Esophagus muscularis mucosa (tissue), 4 donors: ENCODE measurements at places on chromosomes 13 and 19. TPM values are rescaled to one million over a fixed set of nuclear protein-coding genes. Genes with fewer than 3 reads are reported as not detected.

Gene ZNF414
- 12.6 TPM for total RNA-seq

Gene ZNF154
- 8.7 TPM for total RNA-seq

Gene ZNF222
- total RNA-seq, result 1.2 TPM

Gene LAIR2
- not detected for total RNA-seq

Gene COL4A1
- 427 TPM for total RNA-seq

Gene COG3
- total RNA-seq, result 21.9 TPM

Gene TRIP10
- 105 TPM for total RNA-seq

Gene ATXN8OS
- total RNA-seq, result not detected

Gene CYP2S1
- 1.7 TPM for total RNA-seq

Gene FFAR1
- total RNA-seq, result not detected

Gene FUT6
- total RNA-seq, result not detected

- no peak for DNase-seq
Measured at GRCh38 chr19:4365791-4366665, 22.7 kb downstream of the MPND start.

- DNase-seq, result no peak
Measured at GRCh38 chr19:48458016-48458415, 2.6 kb downstream of the KCNJ14 start.

DNA sequence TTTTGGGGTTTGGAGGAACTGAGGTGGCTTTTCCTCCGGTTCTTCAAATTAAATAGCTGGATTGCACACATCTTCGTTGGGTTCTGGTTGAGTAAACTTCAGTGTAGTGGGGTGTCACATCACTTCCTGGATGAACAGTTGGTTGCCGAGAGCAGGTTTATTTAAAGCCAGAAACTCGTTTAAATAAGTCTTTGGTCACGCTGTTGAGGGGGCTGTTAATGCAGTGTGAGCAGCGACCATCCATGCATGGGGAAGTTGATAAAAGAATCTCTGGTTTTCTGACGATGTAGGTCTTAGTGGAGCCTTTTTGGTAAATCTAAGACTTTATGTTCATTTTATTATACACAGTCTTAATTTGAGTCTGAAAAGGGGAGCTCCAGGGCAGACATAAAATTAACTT is 351.2 kb upstream of the ARGLU1 start:
- no peak for DNase-seq

GRCh38 chr13:76285463-76285862 is 600.7 kb downstream of the KCTD12 start:
- no peak for DNase-seq

DNA sequence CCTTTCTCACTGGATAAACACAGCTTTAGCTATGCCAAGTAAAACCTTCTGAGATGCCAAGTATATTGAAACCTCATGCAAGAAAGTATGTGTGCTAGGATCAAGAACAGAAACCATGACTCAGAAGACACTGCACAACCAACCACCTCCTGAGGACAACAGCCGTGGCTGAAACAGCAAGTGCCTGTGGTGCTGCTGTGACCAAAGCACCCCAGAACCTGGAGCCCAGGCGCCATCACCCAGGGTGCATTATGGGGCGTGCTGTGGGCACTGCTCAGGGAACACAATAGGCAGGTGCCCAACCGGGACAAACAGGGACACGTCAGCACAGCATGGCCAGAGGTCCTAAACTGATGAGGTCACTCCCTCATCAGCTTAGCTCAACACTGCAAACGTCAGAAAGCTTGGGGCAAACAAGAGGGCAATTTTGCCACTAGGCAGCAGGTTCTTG is 101.3 kb upstream of the SLC15A1 start:
- no peak for DNase-seq

GRCh38 chr19:616747-617526 is 16.4 kb downstream of the POLRMT start:
- no peak for DNase-seq

GRCh38 chr19:28489776-28490175 is 723.2 kb downstream of the UQCRFS1 start:
- DNase-seq, result no peak

- no peak for DNase-seq
Measured at GRCh38 chr19:53597023-53597422, 34.8 kb upstream of the DPRX start.

GRCh38 chr19:11025997-11026396 is 63.3 kb upstream of the LDLR start:
- DNase-seq, result no peak

DNA sequence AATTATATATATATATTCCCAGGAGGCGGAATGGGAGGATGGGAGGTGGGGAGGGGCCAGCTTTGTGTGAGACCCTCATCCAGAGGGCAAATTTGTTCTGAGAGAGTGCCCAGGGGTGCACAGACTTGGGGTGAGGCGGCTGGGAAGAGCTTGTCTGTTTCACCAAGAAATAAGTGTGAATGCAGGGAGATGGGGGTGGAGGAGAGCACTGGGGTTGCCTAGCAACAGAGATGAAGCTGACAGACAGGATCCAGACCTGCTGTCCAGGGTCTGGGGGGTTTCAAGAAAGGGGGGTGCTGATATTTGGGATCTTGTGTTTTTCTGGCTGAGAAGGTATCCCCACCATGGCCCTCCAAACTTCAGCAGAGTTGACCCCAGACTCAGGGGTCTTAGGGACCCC is 18.6 kb upstream of the TNFAIP8L1 start:
- DNase-seq, result no peak

- DNase-seq, result no peak
Measured at GRCh38 chr13:98706446-98707110, 45.9 kb downstream of the SLC15A1 start.
